ENCODE measurements at places on chromosomes 1 and 21. TPM values are rescaled to one million over a fixed set of nuclear protein-coding genes. Genes with fewer than 3 reads are reported as not detected.

DNA sequence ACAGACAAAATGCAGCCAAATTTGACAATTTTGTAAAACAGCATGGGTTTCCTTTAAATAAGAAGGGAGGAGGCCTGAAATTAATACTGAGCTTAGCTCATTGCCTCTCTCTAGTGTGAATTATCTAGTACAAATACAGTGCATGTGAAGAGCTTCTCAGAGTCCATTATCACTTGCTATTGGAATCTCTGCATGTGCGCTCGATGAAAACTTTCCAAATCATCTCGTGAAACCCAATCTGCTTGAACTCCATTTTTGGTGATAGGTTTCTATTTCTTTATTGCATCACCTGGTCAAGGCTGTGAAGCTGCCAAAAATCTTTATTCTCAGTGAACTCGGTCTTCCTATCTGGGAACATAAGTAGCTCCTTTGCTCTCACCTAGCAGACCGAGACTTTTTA, 49.5 kb upstream of the LYPLAL1 start:
- no peaks in the 10 kb centered on the region for H3K27me3 ChIP-seq
- H3K36me3 ChIP-seq = no peaks in the 10 kb centered on the region
- H3K4me3 ChIP-seq = no peak overlapping the region
- no peaks in the 10 kb centered on the region for H3K4me1 ChIP-seq
- H3K27ac ChIP-seq = no peak overlapping the region

Gene GJB4
- not detected for total RNA-seq

- H3K4me1 ChIP-seq = peaks cover 40% of the 10 kb centered on the region
- peaks cover 4% of the 10 kb centered on the region for H3K36me3 ChIP-seq
- H3K27me3 ChIP-seq = no peaks in the 10 kb centered on the region
These were observed 13.1 kb downstream of the ECE1 start for GRCh38 chr1:21277180-21277579.

DNA sequence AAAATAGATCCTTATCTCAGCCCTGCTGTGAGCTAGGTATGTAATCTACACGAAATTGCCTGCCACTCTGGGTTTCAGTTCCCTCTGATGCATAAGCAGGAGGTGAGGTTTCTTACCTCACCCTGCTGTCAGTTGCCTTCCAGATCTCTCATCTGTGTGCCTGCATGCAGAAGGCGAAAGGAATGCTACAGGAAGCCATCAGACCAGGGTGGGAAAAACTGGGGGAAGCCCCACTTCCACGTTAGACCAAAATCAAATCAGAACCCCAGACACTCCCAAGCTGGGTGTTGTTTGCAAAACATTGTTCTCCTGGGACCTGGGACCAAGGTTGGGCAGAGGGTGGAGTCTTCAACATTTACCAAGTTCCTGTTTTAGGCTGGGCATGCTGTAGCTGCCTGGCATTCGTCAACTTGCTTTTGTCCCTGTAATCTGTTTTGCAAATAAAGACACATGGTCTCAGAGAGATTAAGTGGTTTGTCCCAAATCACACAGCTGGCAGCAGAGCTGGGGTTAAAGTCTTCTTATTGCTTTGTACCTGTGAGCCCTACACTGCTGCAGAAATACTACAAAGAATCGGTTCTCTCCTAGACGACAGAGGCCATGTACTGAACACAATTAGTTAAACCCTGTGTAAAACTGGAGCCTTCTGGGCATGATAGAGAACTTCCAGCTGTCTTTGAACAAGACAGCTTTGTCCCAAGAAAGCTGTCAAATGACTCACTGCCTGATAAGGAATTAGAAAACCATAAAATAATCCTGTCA, 389.7 kb upstream of the RUNX1 start:
- H3K4me1 ChIP-seq = peaks cover 6% of the 10 kb centered on the region
- H3K27me3 ChIP-seq = no peaks in the 10 kb centered on the region
- no peaks in the 10 kb centered on the region for H3K36me3 ChIP-seq
- no peak overlapping the region for H3K4me3 ChIP-seq

- H3K27me3 ChIP-seq = peaks cover 65% of the 10 kb centered on the region
- no peak for DNase-seq
- no peaks in the 10 kb centered on the region for H3K36me3 ChIP-seq
- no peak overlapping the region for H3K27ac ChIP-seq
These were observed 43.5 kb downstream of the RRAGC start for GRCh38 chr1:38815903-38816627.

- H3K4me1 ChIP-seq = peaks cover 10% of the 10 kb centered on the region
- DNase-seq = no peak
These were observed 12.0 kb downstream of the SLAMF1 start for GRCh38 chr1:160634543-160635491.

- no peak overlapping the region for H3K4me3 ChIP-seq
- H3K27ac ChIP-seq = no peak overlapping the region
- no peaks in the 10 kb centered on the region for H3K36me3 ChIP-seq
- H3K4me1 ChIP-seq = no peaks in the 10 kb centered on the region
- DNase-seq = no peak
These were observed 199.5 kb downstream of the ADGRL2 start for GRCh38 chr1:82000221-82000620.

DNA sequence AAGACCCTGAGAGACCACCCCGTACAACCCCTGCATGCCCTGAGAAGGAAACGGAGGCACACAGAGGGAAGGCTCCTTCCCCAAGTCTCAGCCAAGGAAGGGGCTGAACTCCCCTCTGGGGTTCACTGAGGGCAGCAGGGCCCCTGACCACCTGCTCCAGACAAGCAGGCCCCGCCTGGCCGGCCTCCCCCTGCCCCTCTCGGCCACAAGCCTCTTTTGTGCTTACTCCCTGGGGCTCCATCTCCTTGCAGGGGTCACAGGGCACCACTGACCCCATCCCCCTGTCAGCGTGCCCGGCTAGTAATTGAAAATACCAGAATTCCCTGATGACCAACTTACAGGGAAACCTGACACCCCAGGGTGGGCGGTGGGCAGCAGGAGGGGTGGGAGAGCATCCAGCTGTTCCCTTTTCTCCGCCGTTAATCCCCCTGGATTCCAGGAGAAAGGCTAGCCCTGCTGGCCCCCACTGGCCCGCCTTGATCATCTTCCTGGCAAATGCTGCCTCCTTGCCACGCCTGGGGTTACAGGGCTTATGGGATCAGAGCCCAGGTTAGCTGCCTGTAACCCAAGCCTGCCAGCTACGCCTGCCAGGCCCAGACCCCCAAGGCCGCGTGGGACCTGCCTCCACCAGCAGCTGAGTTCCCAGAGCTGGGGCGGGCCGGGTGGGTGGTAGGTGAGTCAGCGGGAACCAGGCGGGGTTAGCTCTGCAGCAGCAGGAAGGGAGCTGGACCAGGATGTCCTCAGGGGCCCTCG, 96.1 kb downstream of the LACTBL1 start:
- DNase-seq = no peak
- no peak overlapping the region for H3K4me3 ChIP-seq
- H3K36me3 ChIP-seq = no peaks in the 10 kb centered on the region
- H3K27ac ChIP-seq = no peak overlapping the region
- no peaks in the 10 kb centered on the region for H3K4me1 ChIP-seq

- DNase-seq = no peak
- peaks cover 13% of the 10 kb centered on the region for H3K4me1 ChIP-seq
- no peak overlapping the region for H3K4me3 ChIP-seq
- no peaks in the 10 kb centered on the region for H3K27me3 ChIP-seq
- no peaks in the 10 kb centered on the region for H3K36me3 ChIP-seq
These were observed 52.1 kb upstream of the SLC44A3 start for GRCh38 chr1:94768036-94768435.
